ENCODE measurements at places on chromosomes 2 and 18.

DNA sequence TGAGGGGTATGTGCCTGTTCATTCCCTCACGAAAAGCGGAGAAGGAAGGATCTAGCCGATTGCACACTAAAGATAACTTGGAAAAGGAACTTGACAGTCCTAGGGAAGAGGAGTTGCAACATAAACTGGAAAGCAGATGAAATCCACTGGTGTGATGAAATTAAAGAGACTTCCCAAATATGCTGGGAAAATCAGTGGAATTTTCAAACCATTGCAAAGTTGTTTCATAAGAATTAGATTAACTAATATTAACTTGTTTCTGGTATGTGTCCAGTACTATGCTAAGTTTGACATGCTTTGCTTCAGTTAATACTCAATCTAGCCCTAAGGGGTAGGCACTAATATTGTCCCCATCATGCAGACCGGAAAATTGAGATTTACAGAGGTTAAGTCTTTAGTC, 222.7 kb downstream of the IKZF2 start:
- no peak for DNase-seq

DNA sequence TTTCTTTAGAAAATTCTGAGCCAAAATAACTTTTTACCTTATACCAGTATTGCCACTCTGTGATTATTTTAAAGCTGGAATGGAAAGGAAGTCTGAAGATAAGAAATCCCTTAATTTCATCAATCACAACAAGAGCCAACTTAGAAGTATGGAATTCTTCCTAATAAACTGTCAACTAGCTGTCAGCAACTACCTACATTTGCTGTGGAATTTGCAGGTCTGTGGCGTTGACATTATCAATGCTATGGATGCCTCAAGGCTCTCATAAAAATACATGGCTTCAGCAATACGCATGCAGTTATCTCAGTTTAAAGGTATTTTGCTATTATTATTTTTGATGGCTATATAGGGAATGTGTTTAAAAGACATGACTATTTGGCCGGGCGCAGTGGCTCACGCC, 108.5 kb downstream of the ABCA12 start:
- DNase-seq: no peak

DNA sequence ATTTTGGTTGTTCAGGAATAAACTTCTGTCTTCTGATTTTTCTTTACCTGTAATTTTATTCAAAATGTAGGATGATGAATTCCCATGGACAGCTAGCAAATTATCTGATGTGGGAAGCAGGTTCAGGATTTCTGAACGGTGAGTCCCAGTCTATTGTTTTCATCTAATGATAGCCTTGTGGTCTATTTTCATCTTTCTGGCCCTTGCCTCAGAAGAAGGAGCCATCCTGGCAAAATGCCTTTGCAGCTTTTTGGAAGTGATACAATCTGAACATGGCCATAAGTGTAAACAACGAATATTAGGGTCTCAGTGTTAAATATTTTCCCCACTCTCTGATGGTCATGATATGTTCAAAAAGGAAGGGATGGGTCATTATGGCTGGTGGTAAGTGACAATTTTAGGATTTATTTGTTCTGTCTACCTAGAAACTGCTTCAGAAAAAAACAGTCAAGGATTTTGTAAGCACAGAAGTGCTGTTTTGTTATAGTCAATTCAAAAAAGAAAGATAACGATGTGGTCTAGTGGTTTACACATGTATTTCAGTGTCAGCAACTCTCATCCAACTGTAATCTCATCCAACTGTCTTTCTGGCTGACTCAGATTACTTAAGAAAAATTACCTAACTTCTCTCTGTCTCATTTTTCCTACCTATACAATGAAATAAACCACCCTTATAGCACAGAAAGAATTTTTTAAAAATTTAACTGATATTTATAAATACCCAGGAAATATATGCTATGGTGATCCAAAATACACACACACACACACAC, 272.6 kb upstream of the ERBB4 start:
- no peak for DNase-seq

DNA sequence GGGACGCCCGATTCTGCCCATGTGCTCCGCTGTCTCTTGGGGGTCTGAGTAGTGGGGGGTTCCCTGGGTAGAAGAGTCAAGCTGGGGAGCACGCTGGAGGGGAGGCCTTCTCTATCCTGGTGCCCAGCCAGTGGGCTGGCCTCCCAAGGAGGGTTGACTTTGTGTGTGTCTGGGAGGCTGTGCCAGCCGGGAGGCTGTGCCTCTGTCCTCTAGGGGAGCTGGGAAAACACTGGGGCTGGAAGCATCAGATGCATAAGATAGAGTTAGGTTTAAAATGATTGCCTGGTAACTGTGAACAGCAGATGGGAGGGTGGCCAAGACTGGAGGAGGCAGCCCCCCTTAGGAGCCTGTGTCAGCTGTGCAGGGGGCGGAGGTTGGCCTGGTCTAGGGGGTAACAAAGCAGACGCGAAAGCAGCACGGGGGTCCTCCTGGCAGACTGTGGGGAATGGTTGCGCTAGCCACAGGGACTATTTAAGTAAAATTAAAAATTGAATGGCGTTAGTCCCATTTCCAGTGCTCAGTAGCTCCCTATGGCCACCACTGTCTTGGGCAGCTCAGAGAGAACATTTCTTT, 1.3 kb downstream of the ING5 start:
- no peak for DNase-seq

- no peak for DNase-seq
Observed at GRCh38 chr2:43038696-43039094, 187.7 kb downstream of the ZFP36L2 start.

DNA sequence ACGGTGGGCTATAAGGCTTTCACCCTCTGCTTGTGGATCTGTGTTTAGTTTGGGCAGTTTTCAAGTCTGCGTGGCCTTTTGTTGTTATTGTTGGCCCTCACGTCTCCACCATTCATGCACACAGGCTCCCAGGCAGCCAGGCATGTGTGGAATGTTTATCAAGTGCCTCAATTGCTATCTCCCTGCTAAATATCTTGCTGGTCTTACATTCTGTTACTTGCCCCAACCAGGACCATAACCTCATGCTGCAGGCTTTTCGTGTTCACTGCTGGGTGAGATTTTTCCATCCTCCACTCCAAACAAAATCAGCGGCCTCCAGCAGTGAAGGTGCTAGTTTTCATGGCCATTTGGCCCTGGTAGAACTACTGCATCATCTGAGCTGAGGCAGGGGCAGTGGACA, 63.0 kb upstream of the DSC1 start:
- DNase-seq: no peak

DNA sequence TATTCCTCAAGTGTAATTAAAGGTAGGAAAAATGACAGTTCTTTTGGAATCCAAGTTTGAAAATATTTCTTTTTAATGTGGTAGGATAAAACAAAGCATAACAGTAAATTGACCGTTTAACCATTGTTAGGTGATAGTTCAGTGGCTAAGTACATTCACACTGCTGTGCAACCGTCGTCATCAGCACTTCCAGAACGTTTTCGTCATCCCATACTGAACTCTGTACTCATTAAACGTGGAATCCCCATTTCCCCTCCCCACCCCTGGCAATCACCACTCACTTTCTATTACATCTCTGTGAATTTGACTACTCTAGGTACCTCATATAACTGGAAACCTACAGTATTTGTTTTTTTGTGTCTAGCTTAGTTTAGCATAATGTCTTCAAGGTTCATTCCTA, 32.9 kb upstream of the FZD5 start:
- DNase-seq: no peak

All from stimulated activated naive CD4-positive, alpha-beta T cell (primary cell).